ENCODE measurements at places on chromosomes 12 and 14.

- DNase-seq = no peak
Observed at GRCh38 chr12:125683748-125684381, 618.6 kb downstream of the AACS start.

- no peak for DNase-seq
Observed at GRCh38 chr14:39488600-39488999, 56.4 kb upstream of the FBXO33 start.

DNA sequence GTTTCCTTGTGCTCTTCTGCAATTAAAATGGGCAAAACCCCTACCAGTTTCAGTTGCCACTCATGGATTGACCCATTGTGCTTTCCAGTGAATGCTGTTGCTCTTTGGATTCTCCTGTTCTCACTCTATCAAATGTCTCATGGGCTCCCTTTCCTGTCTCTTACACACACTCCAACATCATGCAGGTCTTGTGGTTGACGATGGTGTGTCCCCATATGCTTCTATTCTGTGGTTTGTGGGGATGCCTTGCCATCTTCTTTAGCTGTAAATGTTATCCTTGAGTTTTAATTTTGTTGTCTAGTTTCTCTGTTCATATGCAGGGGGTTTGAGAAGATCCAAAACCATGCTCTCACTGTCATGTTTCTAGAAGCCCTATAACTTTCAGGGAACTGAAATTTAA is 31.9 kb upstream of the FBXO34 start:
- no peak for DNase-seq

DNA sequence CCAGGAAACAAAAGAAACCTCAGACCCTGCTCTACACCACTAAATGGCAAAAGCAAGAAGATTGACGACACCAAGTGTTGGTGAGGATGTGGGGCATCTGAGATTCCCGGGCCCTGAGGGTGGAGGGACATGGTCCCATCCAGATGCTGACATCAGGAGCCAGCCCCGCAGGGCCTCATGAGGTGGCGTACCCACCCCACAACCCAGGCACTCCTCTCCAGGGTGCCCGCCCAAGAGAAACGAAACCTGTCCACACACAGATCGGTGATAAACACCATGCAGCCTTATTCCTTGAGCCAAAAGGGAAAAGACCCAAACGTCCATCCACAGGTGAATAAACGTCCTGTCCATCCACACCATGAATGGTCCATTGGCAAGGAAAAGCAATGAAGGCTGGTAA is 54.8 kb upstream of the C14orf180 start:
- no peak for DNase-seq

DNA sequence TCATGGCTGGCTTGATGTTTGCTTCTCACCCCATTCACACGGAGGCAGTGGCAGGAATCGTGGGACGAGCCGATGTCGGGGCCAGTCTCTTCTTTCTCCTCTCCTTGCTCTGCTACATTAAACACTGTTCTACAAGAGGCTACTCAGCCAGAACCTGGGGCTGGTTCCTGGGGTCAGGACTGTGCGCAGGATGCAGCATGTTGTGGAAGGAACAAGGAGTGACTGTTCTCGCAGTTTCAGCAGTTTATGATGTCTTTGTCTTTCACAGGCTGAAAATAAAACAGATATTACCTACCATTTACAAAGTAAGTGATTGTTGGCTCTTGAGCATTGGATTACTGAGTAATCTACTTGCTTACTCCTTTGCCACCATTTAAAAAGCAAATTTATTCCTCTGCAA is 170.6 kb downstream of the TMTC2 start:
- DNase-seq = no peak

GRCh38 chr14:95918466-95918865 is 41.8 kb downstream of the TUNAR start:
- DNase-seq = no peak

GRCh38 chr14:100037353-100037752 is 27.9 kb upstream of the EVL start:
- no peak for DNase-seq

DNA sequence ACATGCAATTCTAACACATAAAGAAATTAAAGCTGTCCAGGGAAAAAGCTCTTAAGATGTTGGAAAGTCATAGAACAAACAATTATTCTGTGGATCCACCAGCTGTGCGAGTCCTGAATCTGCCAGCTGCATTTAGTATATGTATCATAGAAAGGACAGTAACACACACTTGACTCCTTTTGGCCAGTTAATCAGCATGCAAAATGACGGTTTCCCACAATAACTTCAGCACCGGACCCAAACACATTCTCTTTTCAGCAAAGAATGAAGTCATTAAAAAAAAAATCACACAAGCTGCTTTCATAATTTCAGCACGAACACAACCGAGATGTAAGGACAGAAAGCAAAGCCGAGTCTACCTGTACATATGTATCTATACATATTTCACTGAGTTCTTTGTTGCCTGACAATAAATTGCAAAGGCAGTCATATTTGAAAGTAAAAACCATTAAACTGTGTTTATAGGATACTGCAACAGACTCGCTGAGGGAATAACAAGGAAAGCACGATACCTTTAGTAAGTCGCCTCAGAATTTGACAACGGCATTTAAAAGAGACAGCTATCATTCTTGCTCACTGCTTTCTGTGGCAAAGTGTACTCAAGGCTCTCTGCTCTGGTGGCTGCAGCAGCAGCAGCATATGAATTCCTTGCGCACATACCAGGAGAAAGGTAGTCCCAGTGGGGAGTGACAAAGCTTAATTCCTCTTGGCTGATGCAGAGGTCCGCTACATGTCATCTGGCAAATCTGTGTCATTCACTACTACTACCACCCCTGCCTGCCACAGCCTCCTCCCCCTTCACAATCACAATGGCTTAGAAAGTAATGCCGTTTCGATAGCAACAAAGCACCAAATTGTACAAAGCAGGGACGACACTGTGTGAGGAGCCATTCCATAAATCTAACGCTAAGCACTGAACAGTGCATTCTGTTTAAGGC is at the start of gene GRIP1:
TSS of gene GRIP1 (minus strand) at position 739 of the 938 bp plus-strand sequence. CDS start at position 567, 172 bp downstream.
- no peak for DNase-seq

GRCh38 chr12:89950421-89950820 is 241.8 kb upstream of the ATP2B1 start:
- DNase-seq = no peak

DNA sequence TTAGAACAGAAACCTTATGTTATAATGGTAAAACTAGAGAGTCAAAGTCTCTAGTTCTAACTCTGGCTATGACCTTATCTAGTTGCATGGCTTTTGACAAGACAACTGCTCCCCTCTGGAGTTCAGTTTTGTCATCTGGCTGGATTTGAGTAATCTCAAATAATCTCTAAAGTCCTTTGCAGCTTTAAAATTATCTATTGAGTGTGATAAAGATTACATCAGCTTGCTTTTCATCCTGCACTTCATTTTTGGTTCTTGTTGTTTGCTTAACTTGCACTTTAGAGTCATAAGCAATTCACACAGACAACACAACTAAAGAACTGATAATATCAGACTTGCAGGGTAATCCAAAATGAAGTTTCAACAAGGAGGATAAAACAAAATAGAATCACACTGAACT is 2.3 kb downstream of the AKAP5 start:
- no peak for DNase-seq

GRCh38 chr12:102195826-102196225 is 1.8 kb downstream of the PMCH start:
- no peak for DNase-seq

GRCh38 chr12:105235281-105235731 is 668 bp downstream of the APPL2 start:
- DNase-seq = no peak

DNA sequence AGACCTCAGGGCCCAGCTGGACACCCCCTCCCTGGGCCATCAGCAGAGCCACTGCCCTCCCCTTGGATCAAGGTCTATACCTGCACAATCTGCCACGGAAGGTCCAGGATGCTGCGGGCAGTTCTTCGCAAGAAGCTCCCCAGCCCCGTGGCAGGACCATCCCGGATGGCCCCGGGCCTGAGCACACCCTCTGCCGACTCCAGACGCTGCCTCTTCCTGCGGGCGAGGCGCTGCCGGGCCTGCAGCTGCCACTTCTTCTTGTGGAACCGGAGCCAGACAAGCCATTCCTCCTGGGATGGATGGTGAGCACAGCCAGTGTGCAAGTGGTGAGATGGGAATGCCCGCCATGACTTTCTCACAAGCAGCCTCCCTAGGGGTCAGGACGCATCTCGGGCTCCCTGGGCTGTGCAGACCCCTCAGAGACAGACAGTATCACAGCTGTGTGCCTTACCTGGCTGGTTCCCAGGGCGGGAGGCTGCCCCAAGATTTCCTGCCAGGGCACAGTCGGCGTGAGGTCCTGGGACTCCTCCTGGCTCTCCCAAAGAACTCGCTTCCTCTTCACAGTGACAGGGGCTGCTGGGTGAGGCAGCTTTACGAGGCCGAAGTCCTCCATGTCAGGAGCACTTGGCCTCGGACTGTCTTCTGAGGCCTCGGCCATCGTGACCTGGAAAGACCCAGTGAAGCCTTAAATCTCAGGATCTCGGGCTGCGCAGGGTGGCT is 30.8 kb downstream of the P2RX2 start:
- no peak for DNase-seq

- no peak for DNase-seq
Observed at GRCh38 chr12:70960484-70960883, 39.9 kb upstream of the PTPRR start.

GRCh38 chr12:114163771-114164170 is 197.6 kb upstream of the RBM19 start:
- no peak for DNase-seq

DNA sequence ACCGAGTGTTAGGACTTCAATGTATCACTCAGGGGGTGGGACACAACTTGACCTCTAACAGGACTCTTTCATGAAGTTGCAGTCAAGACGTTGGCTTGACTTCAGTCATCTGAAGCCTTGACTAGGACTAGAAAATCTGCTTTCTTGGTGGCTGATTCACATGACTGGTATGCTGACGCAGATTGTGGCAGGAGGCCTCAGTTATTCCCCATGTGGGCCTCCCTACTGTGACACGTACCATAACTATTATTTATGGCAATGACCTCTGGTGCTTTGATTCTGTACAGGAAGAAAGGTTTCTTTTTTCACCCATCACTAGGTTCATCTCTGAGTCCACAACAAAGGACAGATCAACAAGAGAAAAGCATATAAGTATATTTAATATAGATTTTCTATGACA is 270.4 kb downstream of the NEDD1 start:
- DNase-seq = no peak

- DNase-seq = no peak
Observed at GRCh38 chr12:57224973-57225679, 4.4 kb upstream of the SHMT2 start.

GRCh38 chr14:37413504-37414003 is 181.5 kb downstream of the FOXA1 start:
- DNase-seq = no peak

DNA sequence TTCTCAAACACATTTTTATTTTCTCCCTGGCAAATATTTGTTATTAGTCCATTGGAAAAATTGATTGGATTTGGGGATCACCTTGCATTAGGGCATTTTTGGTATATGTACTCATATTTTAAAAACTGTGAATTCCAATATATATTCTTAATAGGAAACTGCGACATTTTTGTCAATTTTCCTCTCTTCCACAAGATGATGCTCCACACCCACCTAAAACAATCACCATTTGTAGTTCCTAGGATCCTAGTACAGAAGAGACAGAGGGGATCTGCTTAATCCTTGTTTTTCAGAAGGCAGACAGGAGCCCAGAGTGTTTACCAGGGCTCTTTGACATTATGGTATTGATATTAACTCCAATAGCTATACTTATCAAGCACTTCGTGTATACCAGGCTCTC is 22.8 kb upstream of the OASL start:
- no peak for DNase-seq

- DNase-seq = no peak
Observed at GRCh38 chr12:116347265-116347664, 69.8 kb upstream of the MED13L start.

DNA sequence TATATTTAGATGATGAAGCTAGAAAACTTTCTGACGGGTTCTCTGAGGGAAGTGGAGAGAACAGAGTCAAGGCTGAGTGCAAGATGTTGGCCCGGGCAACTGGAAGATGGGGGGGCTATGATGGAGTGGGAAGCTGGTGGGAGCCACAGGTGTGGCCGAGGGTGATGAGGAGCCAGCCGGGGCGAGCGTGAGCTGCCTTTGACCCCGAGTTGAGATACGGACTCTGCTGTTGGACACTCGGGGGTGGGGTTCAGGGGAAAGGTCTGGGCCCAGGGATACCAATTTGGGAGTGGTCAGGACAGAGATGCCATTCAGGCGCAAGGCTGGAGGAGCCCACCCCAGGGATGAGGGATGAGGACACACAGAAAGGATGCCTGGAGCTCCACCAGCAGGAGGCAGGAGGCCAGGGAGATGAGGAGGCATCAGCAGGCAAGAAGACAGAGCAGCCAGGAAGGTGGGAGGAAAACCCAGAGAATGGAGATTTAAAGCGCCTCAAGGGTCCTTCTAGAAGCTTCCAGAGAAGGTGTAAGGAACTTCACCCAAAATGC is 9.0 kb downstream of the SCARB1 start:
- DNase-seq = no peak

DNA sequence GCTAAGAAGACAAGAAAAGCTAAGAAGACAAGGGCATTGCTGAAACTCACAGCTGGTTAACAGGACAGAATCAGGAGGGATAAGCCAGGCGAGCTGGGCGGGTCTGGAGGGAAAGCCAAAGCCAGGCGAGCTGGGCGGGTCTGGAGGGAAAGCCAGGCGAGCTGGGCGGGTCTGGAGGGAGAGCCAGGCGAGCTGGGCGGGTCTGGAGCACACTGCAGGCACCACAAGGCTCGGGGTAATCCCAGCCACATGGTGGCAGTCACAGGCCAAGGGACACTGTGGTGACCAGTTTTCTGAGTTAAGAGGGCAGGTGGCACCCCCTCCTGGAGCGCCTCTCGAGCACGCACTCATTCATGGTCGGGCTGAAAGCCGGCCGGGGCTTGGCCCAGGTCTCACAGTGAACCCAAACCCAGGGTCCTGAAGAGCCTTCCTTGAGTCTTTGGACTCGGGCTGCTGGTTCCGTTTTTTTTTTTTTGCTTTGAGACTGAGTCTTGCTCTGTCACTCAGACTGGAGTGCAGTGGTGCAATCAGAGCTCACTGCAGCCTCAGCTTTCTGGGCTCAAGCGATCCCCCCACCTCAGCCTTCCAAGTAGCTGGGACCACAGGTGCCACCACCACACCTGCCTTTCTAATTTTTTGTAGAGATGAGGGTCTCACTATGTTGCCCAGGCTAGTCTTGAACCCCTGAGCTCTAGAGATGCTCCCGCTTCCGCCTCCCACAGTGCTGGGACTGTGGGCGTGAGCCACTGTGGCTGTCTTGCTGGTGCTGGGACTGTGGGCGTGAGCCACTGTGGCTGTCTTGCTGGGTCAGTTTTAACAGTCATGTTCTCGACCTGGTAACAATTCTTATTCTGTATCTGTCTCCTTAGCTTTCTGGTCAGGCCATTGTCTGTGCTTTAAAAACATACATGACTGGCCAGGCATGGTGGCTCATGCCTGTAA is 40.2 kb downstream of the HSP90AA1 start:
- peak; percentile 48 for DNase-seq
